ENCODE measurements at places on chromosomes 1 and 21. TPM values are rescaled to one million over a fixed set of nuclear protein-coding genes. Genes with fewer than 3 reads are reported as not detected.

PDE9A gene
- total RNA-seq, result 15.0 TPM

THEM4 gene
- 28.7 TPM for total RNA-seq

TMEM125 gene
- 5.4 TPM for total RNA-seq

KCNN3 gene
- 38.3 TPM for total RNA-seq

HSD11B1 gene
- 11.9 TPM for total RNA-seq

LDLRAP1 gene
- total RNA-seq, result 17.9 TPM

CDKN2C gene
- 9.0 TPM for total RNA-seq

ANKRD34A gene
- total RNA-seq, result 39.2 TPM

TMCO4 gene
- total RNA-seq, result 3.7 TPM

C1orf210 gene
- total RNA-seq, result not detected

EDN2 gene
- not detected for total RNA-seq

SLAMF7 gene
- not detected for total RNA-seq

BARHL2 gene
- total RNA-seq, result not detected

UTS2 gene
- total RNA-seq, result not detected

MAGOH gene
- 33.6 TPM for total RNA-seq

PLOD1 gene
- 34.6 TPM for total RNA-seq
